ENCODE measurements at places on chromosomes 12 and 14. TPM values are rescaled to one million over a fixed set of nuclear protein-coding genes. Genes with fewer than 3 reads are reported as not detected.

DNA sequence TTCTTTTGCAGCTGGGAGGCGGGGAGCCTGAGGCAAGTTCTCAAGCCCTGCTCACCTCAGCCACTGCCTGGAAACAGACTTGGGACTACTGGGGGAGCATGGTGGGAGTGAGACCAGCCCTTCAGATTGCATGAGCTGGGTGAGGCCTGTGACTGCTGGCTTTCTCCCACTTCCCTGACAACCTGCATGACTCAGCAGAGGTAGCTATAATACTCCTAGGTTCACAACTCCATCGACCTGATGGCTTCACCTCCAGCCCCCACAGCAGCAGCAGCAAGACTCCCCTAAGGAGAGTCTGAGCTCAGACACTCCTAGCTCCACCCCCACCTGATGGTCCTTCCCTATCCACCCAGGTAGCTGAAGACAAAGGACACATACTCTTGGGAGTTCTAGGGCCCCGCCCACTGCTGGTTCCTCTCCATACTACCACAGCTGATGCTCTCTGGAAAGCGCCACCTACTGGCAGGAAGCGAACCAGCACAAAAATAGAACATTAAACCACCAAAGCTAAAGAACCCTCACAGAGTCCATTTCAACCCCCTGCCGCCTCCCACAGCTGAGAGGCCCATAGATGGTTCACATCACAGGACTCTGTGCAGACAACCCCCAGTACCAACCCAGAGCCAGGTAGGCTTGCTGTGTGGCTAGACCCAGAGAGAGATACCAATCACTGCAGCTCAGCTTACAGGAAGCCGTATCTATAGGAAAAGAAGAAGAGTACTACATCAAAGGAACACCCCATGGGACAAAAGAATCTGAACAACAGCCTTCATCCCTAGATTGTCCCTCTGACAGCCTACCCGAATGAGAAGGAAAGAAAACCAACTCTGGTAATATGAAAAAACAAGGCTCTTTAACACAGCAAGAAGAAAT lies 68.7 kb downstream of the RPAP3 start:
- DNase-seq, result no peak

DNA sequence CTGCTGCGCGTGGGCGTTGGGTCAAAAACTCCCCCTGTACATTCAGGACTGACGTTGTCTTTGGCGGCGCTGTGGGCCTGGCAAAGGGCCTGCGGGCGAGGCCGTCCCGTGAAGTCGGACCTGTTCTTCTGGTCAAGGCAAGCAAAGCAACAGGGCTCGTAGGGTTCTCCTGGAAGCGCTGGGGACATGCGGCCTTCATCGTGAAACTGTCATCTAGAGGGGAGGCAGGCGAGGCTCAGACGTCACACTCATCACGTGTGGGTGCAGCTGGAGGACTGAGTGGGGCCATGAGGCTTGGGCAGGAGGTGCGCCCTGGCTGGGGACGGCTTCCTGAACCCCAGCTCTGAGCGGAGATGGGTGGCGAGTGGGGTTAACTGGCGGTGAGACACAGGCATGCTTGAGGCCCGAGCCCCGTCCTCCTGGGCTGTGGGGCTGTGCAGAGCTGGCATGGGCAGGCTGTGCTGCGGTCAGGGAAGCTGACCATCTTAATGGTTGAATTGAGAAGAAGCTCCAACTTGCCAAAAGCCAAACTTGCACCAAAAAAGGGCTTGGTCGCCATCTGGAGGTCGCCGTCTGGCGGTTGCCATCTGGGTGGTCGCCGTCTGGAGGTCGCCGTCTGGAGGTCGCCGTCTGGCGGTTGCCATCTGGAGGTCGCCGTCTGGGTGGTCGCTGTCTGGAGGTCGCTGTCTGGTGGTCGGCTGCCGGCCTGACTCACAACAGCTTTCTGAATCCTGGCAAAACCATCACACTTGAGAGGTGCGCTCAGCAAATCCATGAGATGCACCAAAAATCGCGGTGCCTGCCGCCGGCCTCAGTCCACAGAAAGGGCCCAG lies 66.2 kb downstream of the NOC4L start:
- no peak for DNase-seq

Gene CLEC4D
- polyA plus RNA-seq, result 0.31 TPM

DNA sequence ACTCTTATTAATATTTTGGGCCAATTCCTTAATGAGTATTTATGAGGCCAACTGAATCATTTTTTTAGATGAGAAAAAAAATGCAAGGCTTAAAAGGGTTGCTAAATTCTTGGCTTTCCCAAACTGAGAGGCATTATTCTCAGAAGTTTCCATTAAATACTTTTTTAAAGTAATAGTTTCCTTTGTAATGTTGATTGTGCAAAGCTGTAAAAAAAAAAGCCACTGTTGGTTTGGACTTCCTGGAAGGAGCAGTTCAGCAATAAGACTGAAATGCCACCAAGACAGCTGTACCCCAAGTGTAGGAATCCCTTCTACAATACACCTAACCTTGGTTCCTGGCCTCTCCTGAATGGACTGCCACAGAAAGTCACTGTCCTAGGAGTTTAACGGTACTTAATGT lies 231.3 kb downstream of the MON2 start:
- no peak for DNase-seq
